ENCODE measurements at places on chromosomes 3 and 15. TPM values are rescaled to one million over a fixed set of nuclear protein-coding genes. Genes with fewer than 3 reads are reported as not detected.

GPR87 gene
- total RNA-seq = not detected

- DNase-seq = no peak
These were observed 74.1 kb downstream of the TRAK1 start for GRCh38 chr3:42165211-42165610.

PRR20G gene
- total RNA-seq = not detected

CHRFAM7A gene
- total RNA-seq = not detected

- peak; percentile 37 for DNase-seq
These were observed 75.4 kb upstream of the POMGNT2 start for GRCh38 chr3:43181202-43181821.
